ENCODE measurements at places on chromosomes 4 and X.

- DNase-seq, result no peak
Measured at GRCh38 chrX:119698845-119699244, 5.9 kb upstream of the SEPTIN6 start.

- no peak for DNase-seq
Measured at GRCh38 chr4:141705048-141705746, 68.8 kb downstream of the IL15 start.

DNA sequence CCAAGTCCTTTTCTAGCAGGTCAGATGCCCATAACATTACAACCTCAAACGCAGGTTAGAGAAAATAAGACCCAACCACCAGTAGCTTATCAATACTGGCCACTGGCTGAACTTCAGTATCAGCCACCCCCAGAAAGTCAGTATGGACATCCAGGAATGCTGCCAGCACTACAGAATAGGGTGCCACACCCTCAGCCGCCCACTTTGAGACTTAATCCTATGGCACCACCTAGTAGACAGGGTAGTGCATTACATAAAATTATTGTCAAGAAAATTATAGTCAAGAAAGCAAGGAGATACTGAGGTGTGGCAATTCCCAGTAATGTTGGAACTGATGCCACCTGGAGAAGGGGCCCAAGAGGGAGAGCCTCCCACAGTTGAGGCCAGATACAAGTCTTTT lies 19.9 kb upstream of the TRIM61 start:
- no peak for DNase-seq

- no peak for DNase-seq
Measured at GRCh38 chr4:140732780-140733179, 23.4 kb downstream of the TBC1D9 start.

- no peak for DNase-seq
Measured at GRCh38 chr4:40630335-40631021, 814 bp upstream of the RBM47 start.

DNA sequence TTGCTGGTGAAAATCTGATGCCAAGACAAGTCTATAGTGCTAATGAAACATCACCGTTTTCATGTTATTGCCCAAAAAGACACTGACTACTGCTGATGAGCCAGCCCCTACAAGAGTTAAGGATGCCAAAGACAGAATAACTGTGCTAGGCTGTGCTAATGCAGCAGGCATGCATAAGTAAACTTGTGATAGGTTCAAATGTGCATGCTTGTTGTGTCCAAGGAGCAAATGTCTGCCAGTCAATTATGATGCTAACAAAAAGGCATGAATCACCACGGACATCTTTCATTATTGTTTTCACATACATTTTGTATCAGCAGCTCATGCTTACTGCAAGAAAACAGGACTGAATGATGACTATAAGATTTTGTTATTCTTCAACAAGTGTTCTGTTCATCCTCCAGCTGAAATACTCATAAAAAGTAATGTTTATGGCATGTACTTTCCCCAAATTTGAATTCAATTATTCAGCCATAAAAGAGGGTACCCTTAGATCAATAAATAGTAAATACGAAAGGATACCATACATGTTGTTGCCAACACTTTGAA lies 306.9 kb upstream of the ARSJ start:
- no peak for DNase-seq

DNA sequence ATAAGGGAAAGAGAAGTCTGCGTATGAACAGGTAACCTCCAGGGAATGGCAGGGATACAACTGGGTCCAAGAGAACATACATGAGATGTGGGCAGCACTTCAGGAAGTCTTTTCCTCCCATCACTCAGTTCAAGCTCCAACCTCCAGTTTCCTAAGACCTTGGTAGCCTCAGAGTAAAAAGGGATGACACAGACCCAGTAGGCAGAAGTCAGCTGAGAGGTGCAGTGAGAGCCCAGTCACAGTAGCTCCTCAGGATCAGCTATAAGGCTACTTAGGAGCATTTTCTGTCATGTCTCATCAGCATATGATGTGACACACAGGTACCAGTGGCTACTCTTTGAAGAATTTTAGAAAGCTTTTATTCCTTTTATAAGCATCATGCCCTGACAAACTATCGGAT lies 12.5 kb upstream of the STS start:
- no peak for DNase-seq

GRCh38 chrX:19810006-19810774 lies 77.2 kb downstream of the SH3KBP1 start:
- DNase-seq, result no peak

GRCh38 chr4:7978489-7978888 lies 38.8 kb upstream of the AFAP1 start:
- no peak for DNase-seq

GRCh38 chr4:122821092-122821491 lies 5.5 kb upstream of the FGF2 start:
- DNase-seq, result no peak

- no peak for DNase-seq
Measured at GRCh38 chr4:7475207-7475606, 40.5 kb upstream of the PSAPL1 start.

- DNase-seq, result no peak
Measured at GRCh38 chr4:151553874-151554273, 144.9 kb downstream of the FHIP1A start.

DNA sequence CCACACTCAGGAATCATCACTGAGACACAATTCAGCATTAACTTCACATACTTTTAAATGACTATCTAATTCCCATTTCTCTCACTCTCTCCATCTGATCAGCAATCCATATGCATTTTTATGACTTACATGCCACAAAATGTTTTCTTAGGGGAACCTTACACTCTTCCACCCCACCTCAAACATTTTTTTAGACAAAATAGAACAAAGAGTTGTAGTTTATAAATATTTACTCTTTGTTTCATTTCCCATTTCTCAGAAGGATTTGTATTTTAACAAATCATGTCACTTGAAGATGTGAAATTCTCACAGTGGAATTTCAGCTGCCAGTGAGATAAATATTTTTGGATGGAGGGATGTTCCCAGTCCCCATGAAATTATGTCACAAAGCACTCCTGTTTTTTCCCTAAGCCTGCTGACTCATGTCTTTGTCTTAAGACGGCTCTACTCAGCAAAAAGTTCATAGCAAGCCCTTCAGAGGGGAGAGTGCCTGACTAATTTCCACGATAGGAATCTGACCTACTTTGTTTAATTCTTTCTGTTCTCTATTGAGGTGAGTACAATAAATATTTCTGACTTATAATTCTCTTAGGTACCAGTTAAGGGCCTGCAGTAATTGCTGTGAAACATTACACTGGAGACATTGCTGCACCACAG lies 257.7 kb downstream of the THOC2 start:
- no peak for DNase-seq

DNA sequence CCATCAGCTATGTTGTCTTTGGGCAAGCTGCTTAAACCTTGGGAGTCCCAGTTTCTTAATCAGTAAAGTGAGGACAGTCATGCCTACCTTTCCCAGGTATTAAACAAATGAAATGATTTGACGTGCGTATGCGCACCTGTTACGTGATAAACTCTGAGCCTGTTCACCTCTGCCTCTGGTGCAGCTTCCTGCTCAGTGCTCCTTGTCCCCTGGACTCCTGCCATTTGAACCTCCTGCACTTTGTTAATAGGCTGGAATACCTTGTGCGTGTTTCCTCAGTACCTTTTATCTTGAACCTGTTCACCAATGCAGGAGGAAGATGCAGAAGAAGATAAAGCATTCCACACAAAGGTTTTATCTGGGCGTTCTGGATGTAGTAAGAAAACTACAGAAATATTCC lies 211.9 kb downstream of the CEP135 start:
- DNase-seq, result no peak

DNA sequence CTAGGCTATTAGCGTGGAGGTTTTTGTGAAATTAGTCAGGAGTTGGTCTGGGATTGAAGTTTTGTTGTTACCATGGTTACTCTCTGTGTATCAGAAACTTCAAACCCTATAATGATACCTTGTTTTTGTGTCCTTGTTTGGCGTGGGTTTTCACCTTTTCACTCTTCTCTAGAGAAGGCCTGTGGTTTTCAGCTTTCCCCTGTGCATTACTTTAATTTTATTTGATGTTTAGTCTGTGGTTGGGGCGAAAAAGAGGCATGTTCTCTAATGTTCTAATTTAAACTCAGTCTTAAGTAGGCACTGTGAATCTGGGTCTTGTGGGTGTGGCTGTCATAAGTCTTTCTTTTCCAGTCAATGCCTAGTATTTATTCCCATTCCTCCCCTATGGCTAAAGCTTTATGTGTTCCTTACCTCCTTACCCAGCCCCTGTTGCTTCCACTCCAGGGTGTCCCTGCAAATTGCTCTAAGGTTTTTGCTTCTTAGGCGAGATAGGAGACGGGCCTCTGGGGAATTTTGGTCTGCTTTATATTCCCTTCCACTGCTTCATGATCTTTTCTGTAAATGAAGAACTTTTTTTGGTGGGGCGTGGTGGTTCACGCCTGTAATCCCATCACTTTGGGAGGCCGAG lies 326.3 kb upstream of the ZCCHC13 start:
- DNase-seq, result no peak
